ENCODE measurements at places on chromosomes 4 and X. TPM values are rescaled to one million over a fixed set of nuclear protein-coding genes. Genes with fewer than 3 reads are reported as not detected.

The RHOXF1 gene
- total RNA-seq: not detected

The TEX11 gene
- 0.22 TPM for total RNA-seq

DNA sequence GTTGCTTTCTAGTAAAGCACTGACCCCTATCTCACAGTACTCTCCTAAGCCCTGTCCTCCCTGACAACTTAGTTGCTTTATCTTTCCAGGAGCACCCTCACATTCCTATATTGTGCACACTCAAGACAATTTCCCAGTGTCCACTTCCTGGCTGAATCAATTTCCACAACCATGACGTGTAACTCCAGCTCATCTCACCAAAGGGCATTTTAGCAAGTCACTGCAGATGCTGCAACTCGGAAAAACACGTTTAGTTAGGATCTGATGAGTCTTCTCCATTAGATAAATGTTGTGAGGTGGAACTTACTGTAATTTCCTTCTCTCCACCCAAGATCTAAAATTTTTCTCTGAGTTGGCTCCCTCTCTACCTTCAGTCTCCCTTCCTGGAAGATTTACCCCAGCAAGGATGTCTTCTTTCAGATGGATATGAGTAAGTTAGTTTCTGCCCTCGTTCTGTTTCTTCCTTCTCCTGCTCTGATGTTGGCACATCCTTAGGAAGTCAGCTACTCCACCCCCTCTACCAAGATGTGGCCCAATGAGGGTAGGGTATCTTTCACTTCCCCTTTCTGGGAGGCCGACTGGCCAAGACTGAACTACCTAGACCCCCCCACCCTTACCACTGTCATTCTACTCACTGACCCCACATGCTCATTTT lies 28.8 kb upstream of the IL13RA1 start:
- DNase-seq: no peak

The GPRIN3 gene
- 0.41 TPM for total RNA-seq

GRCh38 chr4:15719506-15719905 lies 16.6 kb downstream of the BST1 start:
- DNase-seq: no peak

The PNCK gene
- 0.48 TPM for total RNA-seq

The AMBN gene
- total RNA-seq: 0.17 TPM

The MUC7 gene
- not detected for total RNA-seq

DNA sequence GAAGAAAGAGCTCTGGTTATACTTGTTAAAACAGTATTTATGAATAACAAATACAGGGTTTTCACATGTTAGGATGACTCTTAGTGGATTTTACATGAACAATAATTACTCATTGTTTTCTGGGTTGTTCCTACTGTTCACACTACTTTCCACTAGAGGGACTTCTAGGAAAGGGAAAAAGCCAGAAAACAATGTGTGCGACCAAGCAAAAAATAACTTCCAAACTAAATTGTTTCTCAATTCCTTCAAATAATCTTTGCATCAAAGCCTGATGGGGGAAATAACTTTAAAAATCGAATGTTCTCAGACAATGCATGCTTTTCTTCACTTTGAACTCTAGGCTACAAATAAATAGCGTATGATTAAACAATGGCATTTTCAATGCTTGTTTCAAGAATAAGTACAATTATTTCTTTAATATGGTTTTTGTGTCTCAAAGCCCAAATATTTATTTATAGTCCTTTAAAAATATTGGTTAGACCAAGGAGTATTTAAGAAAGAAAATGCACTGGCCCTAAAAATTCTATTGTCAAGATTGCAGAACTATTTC lies 72.1 kb upstream of the ETNPPL start:
- DNase-seq: peak; percentile 46

The AKAP14 gene
- total RNA-seq: not detected

DNA sequence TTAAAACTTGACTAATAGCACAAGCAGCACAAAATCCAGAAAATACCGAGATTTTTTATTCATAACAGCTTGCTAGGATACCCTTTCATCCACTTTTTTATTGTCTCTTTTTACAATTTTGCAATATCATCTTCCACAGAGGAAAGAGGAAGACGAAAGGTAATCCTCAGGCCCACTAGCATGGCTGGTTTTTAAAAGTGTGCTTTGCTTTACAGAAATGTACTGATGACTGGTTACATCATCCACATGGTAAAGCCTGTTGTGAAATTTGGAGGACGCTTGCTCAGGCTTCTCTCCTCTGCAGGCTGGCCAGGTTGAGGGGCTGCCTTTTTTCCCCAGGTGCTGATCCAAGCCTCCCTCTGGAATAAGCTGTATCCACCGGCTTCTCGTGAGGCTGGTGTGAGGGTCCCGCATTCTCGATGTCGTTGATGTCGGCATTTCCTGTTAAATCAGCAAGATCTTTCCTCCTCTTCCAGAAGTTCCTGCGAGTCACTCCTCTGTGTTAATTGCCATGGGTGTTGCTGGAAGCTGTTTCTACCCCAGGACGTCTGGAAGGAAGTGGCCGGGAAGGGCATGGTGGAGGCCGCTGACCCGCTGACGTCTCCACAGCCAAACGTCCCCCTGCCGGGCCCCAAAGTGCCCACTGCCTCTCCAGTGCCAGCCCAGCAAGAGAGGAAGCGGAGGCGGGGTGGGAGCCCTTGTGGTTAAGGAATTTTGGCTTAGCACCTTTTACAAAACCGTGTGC lies 5.8 kb upstream of the DGKQ start:
- peak; percentile 27 for DNase-seq

GRCh38 chr4:108213308-108213707 lies 44.6 kb upstream of the LEF1 start:
- no peak for DNase-seq

The TKTL1 gene
- total RNA-seq: not detected

GRCh38 chrX:37802028-37802427 lies 22.2 kb downstream of the CYBB start:
- no peak for DNase-seq

The CACNA1F gene
- not detected for total RNA-seq

GRCh38 chr4:103324811-103325210 lies 126.7 kb upstream of the CENPE start:
- DNase-seq: no peak

DNA sequence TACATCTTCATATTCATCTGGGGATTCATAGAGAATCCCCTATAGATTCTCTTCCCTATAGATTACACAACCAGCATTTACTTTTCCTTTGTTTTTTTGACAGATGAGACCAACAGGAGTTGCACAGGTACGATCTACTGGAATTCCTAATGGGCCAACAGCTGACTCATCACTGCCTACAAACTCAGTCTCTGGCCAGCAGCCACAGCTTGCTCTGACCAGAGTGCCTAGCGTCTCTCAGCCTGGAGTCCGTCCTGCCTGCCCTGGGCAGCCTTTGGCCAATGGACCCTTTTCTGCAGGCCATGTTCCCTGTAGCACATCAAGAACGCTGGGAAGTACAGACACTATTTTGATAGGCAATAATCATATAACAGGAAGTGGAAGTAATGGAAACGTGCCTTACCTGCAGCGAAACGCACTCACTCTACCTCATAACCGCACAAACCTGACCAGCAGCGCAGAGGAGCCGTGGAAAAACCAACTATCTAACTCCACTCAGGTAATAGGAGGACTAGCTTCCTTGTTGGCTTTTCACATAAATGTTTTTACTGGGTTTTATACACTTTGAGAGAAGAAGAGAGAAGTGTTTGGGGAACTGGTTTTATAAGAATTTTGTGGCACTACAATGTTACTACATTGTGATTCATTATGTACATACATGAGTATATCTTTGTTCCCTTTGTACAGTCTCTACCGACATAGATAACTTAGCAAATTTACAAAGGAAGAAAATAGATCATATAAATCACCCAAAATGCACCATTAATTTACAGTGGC lies 137.2 kb downstream of the DIPK2B start:
- no peak for DNase-seq

DNA sequence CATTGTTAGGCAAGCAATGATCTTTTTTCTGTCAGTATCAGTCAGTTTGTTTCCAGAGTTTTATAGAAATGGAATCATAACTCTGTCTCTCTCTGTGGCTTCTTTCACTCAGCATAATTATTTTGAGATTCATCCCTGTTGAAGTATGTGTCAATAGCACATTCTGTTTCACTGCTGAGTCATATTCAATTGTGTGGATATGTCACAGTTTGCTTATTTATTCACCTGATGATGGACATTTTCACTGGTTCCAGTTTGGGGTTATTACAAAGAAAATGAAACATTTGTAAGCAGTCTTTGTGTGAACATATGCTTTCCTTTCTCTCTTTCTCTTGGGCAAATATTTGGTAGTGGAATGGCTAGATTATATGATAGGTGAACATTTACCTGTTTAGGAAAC lies 10.2 kb upstream of the ZNF718 start:
- DNase-seq: no peak

The GAGE2A gene
- total RNA-seq: 16.7 TPM

The ARSJ gene
- total RNA-seq: 6.5 TPM

Measured in A172 (cell line).